ENCODE measurements at places on chromosomes 1 and 21. TPM values are rescaled to one million over a fixed set of nuclear protein-coding genes. Genes with fewer than 3 reads are reported as not detected.

NLRP3 gene
- total RNA-seq: 7.1 TPM

SPRR2G gene
- total RNA-seq: not detected

GRCh38 chr1:206557636-206558473 lies 50.5 kb downstream of the RASSF5 start:
- no peak for DNase-seq

- DNase-seq: no peak
Measured at GRCh38 chr1:243598433-243598832, 251.6 kb downstream of the AKT3 start.
